Sciatic nerve (tissue), 2 donors: ENCODE measurements at places on chromosomes 2 and 18. TPM values are rescaled to one million over a fixed set of nuclear protein-coding genes. Genes with fewer than 3 reads are reported as not detected.

The RUFY4 gene
- total RNA-seq = 0.36 TPM

The STARD6 gene
- 0.85 TPM for total RNA-seq

The UGT1A8 gene
- total RNA-seq = not detected

The MYO1B gene
- total RNA-seq = 74.9 TPM

DNA sequence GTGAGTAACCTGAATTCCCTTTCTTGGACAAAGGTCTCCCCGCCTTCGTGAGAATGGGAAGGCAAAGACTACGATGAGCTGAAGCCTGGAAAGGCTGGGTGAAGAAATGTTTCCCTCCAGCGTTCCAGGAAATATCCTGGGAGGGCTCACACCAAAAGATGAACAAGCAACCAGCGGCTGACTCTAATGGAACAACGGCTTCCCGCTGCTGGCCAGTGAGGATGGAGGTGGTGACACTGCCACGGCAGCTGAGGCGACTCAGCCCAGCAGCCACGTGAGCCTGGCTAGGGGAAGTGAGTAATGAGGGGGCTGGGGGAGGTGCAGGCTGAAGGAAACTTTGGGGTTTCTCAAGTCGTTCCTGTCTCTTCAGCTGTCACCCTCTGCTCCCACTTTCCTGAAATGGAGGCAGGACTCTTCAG, 105.0 kb upstream of the SMAD7 start:
- peak; percentile 72 for DNase-seq

DNA sequence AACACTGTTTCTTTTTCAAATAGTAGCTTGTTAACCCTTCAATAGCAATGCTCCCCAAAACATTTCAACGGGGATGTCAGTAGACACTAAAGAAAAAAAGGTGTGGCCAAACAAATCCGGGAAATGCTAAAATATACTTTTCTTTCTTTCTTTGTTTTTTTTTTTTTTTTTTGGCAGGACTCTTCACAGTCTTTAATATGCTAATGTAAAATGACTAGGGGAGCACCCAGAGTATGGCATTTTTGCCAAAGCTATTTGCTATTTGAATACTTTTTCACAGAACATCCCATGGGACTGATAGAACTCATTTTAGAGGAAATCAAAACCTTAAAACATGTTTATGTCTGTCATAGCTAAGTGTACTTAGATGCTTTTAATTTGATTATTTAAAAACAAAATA, 32.1 kb downstream of the ATF2 start:
- no peak for DNase-seq

DNA sequence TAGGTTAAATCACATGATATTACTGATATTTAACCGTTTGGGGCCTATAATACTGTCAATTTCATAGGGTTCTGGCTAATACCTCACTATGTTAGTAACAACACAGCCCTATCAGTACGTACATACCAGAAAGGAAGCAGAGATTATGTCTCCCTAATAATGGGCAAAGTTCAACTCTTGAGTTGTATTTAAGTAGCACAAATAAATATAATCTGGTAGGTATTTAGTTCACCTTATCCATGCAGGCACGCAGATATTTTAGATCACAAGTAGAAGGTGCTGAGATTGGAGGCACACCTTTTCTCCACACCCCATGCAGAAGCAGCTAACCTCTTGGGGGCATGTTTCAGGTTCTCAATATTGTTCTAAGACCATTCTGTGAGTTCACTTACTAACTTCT, 118.9 kb downstream of the IRS1 start:
- DNase-seq = no peak

- DNase-seq = no peak
Measured at GRCh38 chr18:62300359-62300963, 24.6 kb upstream of the TNFRSF11A start.

GRCh38 chr2:109440499-109441156, 173.1 kb downstream of the SEPTIN10 start:
- peak; percentile 6 for DNase-seq

DNA sequence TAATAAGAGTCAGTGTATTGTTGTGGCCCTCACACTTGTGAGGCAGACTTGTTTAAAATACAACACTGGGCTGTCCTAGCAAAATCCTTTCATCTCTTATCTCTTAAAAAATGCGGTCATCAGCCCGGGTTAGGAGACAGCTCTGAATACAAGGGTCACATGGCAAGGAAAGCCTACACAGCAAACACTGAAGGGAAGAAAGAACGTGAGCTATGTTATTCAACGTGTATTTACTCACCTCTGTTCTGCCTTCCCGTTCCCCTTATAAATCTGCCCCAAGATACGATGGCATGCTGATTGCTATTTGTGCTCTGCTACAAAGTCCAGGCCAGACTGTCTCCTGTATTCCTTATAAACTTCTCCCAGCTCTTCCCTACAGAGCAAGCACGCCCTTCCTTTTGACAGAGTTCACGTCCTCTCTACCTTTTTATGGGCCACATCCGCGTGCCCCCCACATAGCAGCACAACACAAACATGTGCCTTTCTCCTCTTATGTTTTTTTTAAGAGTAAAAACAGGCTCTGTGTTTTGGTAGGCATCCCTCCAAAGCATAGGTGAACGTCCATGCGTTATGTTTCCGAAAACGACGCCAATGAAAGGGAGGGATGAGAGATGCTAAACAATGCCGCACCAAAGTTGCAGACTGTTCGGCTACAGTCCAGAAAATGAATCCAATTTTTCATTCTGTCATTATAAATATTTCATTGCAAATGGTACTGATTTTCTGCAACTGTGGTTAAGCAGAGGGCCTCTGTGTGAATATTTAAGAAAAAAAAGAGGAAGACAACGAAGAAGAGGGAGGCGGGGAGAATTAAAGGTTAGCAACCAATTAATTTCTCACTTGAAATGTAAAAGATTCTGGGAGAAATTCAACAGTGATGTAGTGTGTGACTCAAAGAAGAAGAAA, 274.7 kb downstream of the ZNF521 start:
- no peak for DNase-seq

GRCh38 chr2:149921911-149922616, 334.5 kb upstream of the MMADHC start:
- no peak for DNase-seq
